ENCODE measurements at places on chromosomes 7 and 10.

DNA sequence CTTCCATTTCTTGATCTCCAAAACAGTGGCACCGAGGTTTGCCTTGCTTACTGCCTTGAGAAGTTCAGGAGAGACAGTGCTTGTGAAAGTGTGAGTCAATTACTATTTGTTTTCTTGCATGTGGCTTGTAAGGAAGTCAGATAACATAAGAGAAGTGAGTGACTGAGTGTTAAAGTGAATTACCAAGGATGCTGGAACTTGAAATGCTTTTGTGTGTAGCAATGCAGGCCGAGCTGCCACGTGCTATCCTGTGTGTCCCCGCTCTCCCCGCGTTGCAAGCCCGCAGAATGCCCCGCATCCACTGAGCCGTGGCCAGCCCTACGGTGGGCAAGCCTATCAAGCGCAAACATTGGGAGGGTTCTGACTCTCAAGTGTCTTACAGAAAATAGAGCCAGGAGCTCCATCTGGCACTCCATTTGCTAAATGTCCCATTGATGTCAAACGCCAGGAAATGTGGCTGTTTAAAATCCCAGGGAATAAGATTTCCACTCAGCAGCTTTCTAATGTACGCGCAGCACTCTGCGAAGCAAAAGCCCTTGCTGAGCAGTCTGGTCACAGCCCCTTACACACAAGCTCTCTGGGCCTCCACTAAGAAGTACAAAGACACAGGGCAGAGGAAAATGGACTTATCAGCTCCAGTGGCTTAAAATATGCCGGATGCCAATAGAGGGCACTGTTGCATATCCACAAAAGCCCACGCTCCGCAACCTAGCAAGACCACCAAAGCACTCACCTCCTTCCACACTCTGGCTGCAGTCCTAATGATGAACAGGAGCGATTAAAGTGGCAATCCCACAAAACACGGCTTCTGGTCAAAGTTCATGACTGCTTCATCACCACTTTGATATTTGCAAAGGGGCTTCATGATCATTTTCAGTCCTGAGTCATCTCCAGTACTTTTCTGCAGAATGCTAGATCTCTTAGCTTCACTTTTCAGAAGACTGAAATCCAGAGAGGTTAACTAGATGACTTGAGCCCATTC, 158.0 kb upstream of the ITGB1 start:
- DNase-seq, result no peak

DNA sequence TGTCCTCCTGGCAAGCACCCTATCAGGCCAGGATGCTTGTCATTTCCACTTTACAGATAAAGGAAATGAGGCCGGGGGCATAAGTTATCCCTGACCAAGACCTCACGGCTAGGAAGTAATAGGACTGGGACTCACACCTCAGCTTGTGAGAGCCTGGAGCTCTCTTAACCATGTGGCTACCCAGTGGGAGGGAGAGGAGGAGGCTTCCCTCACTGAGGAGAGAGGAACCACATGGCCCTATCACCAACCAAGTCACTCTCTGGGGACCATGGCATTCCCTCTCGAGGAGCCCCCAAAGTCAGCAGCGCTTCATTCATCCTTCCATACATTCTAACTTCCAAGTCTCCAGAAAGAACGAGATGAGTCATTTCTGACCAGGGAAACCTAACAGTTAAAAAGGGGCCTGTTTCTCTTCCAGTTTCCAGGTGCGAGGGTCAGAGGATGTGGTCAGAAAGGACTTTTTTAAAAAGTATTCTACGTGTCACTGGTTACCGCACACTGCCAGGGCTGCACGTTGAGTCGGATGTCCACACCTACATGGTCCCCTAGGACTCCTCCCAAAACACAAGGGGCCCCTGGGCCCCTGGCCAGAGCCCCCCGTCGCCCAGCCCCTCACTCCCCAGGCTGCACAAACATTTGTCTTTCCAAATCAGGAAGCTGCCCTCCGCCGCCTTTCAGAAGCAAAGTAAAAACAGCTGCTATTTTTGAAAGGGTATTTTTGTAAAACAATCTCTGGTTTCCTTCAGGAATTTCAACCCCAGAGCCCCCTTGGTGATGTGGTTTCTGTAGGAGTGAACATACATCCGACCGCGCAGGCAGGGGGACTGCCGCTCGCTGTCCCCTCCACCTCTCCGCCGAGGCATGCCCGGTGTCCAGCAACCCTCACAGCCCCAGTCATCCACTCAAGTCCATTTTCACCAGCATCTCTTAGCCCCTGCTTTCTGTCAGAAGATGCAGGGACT, 128.2 kb upstream of the CHST15 start:
- DNase-seq, result no peak

- no peak for DNase-seq
Observed at GRCh38 chr7:142523821-142524460, 225.3 kb upstream of the PRSS1 start.

DNA sequence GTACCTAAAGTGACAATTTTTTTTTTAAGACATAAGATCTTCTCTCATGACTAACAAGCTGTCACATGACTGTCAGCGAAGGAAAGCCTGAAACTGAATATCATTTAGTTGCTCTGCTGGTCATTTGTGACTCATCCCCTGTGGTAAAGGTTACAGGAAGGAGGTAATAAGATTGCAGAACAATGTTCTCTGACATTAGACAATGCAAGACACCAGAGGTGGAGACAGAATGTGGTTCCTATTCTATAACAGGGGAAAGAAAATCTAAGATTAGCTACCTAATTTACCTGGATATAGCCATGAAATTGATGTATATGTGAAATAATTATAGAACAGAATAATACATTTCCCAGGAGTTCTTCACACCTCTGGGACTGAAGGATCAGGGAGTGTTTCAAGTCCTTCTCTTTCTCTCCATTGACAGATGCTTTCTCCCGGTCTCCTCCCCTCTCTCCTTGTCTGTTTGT, 47.7 kb downstream of the LRGUK start:
- DNase-seq, result no peak

DNA sequence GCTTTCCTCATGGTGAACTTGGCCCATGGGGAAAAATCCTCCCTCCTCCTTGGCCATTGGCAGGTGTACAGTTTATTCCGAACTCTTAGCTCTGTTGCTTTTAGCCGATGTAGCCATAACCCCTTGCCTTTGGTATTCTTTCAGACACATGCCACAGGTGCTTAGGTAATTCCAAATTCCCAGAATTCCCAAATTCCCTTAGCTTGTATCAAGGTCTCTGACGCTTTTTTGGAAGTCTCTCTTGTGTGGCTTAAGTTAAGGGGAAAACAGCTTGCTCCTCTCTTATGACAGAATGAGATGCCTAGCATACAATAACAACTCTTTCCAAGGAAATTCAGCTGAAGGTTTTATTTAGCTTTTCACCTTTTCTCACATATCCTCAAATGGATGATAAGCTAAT, 68.0 kb downstream of the SUGCT start:
- no peak for DNase-seq

GRCh38 chr10:73167458-73167782, 388 bp downstream of the ECD start:
- DNase-seq, result no peak

- no peak for DNase-seq
Observed at GRCh38 chr10:73432646-73433537, 469 bp downstream of the MSS51 start.

DNA sequence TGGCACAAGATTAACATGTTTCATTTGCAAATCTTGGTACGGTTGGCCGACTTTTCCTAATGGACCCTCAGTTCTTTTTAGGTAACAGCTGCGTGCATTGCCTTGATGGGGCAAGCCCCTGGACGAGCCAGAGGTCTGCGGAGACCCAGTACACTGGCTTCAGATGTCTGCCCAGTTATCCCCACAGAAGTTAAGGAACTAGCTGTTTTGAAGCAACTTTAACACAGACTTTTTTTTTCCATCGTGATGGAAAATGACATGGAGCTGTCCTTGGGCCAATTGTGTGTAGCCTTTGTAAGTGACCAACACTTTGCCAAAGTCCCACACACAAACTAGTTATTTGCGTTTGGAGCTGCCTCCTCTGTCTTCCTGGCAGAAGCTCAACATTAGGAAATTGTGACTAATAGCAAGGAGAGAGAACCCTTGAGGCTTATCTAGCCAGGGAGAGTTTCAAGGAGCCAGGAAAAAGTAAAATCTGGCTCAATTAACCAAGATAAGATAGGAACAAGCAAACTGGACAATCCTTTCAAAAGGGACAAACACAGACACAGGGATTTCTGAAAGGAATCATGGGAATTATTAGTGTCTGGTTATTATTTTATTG, 99.6 kb upstream of the BMPER start:
- no peak for DNase-seq

DNA sequence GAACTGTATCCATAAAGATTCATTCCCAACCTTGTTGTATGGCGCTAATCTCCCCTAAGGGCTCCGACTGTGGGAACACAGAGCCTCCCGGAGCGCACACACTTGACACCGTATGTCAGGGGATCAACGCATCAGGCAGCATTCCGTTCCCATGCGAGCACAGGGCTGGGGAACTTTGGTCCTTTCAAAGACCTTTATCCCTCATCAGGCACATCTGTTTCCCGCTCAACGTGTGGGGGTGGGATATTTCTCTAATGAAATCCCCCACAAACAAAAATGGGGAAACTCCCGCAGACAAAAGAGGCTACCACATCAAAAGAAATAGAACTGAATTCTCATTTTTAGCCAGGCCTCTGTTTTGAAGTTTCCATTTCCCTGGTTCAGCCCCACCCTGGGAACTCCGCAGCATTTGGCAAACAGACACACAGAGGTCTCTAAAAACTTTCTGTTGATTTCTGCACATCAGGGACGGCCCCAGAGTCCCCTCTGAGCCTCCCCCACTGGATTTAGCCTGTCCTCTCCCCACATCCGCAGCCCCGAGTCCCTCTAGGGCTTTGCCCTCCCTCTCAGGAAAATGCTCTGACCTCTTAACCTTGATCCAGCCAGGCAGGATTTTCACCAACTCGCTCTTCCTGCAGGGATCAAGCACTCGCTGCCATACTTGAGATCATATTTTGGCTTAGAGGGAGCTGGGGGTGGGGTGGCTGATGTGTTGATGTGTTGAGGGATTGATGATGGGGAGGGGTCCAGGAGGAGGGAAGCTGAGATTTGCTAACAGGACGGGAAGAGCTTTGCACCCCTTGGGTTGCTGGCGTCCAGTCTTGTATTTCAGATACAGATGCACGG, 6.6 kb downstream of the CPA5 start:
- DNase-seq, result no peak

GRCh38 chr10:76469675-76470074, 1038.3 kb downstream of the LRMDA start:
- no peak for DNase-seq

GRCh38 chr10:68112837-68113236, 3.5 kb downstream of the MYPN start:
- no peak for DNase-seq

- DNase-seq, result no peak
Observed at GRCh38 chr7:49527182-49527581, 246.3 kb upstream of the VWC2 start.

DNA sequence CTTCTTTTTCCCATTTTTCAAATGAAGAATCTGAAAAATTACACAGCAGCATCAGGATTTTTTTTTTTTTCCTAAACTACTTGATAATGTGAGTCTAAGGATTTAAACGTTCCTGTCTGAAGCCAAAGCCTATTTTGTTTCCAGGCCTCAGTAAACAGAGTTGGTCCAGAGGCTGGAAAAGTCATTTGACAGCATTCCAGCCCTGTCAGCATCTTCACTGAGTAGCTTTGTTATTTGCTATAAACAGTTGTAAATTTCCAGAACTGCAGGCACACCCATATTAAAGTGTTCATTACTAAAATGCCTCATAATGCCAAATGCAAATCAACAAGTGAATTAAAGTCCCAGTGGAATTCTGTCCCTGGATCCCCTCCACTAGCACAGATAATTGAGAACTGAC, 35.5 kb upstream of the KMT2E start:
- DNase-seq, result no peak

Measured in activated CD8-positive, alpha-beta memory T cell treated with anti-CD3 and anti-CD28 coated beads for 4 hours (primary cell).